Myocyte (in vitro differentiated cells): ENCODE measurements at places on chromosomes 1 and 21. TPM values are rescaled to one million over a fixed set of nuclear protein-coding genes. Genes with fewer than 3 reads are reported as not detected.
A peak's percentile ranks its signal among the peaks of the same experiment; 100 is the strongest.

DNA sequence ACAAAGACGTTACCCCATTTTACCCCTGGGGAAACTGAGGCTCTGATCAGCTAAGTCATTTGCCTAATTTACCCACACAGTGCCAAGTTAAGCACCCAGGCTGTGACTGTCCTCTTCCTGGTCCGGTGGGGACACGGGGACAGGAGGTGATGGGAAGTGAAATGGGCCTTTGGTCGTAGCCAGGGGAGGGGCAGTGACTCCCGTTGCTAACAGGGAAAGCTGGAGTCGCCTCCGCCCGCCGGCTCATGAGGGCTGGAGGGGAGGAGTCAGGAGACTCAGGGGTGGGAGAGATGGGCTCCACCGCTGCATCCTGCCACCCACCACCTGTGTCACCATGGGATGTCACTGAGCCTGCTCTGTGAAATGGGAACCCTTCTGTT is 139.3 kb downstream of the PGBD5 start:
- no peak for DNase-seq

DNA sequence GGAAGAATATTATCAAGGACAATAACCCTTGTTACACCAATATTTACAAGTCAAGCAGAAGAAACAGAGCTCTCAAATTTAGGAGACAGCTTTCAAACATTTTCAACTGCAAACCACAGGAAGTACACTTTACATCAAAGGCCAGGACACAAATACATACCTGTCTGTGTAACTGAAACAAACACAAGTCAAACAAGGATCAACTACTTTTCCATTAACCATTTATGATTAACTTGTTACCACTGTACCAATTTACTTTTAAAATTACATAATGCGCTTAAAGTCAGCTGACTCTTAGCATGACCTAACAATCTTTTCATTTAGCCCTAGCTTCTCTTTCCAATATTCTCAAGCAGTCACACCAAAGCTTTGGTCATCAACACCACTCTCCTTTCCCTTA is 43.5 kb downstream of the TRIM33 start:
- DNase-seq, result no peak

- no peak for DNase-seq
Measured at GRCh38 chr1:107499139-107499744, 358.4 kb downstream of the NTNG1 start.

DNA sequence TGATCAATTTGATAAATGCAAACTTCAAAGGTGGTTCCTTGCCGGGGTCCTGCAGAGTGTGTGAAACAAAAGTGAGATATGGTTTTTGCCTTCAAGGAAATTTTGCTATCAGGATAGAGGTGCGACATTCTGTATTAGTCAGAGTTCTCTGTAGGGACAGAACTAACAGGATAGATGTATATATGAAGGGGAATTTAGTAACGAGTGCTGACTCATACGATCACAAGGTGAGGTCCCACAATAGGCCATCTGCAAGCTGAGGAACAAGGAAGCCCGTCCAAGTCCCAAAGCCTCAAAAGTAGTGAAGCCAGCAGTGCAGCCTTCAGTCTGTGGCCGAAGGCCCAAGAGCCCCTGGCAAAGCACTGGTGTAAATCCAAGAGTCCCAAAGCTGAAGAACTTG is 157.0 kb downstream of the RYR2 start:
- DNase-seq, result no peak

- DNase-seq, result peak; percentile 0
Measured at GRCh38 chr1:4549930-4550329, 104.5 kb upstream of the AJAP1 start.

GRCh38 chr1:19344372-19344810 is 32.3 kb downstream of the SLC66A1 start:
- peak; percentile 88 for DNase-seq

- DNase-seq, result no peak
Measured at GRCh38 chr1:236552901-236553300, 29.1 kb downstream of the LGALS8 start.

DNA sequence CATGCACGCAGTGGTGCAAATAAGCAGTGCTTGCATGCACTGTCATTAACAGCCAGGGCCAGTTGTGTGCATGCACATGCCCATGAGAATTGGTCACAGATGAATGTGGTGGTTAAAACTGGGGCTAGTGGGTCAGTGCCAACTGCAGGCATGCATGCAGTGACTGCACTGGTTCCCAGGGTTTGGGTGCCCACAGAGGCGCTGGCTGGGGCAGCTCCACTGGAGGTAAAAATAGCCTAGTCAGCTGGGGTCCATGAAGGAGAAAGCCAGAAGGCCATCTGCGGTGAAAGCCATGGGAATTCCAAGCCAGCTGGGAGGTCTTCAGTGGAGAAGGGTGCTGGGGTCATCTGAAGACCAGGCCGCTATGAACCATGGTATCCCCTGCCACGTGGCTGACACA is 70.2 kb downstream of the SLC5A9 start:
- DNase-seq, result peak; percentile 77

- no peak for DNase-seq
Measured at GRCh38 chr1:23370709-23371584, 1.3 kb upstream of the ZNF436 start.

GRCh38 chr1:45518910-45519309 is 2.8 kb downstream of the PRDX1 start:
- peak; percentile 70 for DNase-seq

GRCh38 chr1:30452170-30452569 is 271.2 kb downstream of the MATN1 start:
- no peak for DNase-seq

- DNase-seq, result no peak
Measured at GRCh38 chr21:24939291-24939690, 668.0 kb downstream of the MRPL39 start.

DNA sequence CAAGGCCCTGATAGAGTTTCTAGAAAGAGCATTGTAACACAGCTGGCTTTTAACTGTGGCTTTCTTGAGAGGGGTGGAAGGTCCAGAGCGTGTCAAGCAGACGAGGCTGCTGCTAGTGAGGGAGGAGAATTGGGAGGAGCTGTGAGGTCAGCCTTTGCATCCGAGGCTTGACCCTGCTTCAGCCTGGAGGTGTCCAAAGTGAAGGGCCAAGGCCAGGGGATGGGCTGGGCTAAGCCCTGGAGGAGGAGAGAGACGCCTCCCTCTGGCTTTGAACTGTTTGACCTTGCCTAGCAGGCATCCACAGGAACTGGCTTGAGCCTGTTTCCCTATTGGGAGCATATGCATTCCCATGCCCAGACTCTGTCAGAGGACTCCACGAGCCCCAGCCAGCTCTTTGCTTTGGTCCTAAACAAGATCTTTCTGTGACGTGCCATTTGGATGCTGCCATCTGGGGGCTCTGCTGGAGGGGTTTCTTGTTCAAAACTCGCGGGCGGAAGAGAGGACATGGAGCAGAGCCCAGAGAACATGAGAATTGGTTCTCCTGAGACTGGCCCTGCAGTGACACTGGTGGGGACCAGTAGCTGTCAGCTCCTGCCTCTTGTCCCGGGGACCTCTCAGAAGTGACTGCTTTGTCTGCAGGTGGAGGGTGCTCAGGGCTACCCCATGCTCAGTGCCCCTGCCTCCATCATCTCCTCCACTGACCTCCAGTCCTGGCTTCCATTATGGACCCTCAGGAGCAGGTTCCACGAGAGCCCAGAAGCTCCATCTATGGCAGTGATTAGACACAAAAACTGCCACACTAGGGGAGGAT is 5.5 kb downstream of the ACTRT2 start:
- DNase-seq, result no peak

- DNase-seq, result no peak
Measured at GRCh38 chr1:154883919-154884868, 14.1 kb upstream of the KCNN3 start.

DNA sequence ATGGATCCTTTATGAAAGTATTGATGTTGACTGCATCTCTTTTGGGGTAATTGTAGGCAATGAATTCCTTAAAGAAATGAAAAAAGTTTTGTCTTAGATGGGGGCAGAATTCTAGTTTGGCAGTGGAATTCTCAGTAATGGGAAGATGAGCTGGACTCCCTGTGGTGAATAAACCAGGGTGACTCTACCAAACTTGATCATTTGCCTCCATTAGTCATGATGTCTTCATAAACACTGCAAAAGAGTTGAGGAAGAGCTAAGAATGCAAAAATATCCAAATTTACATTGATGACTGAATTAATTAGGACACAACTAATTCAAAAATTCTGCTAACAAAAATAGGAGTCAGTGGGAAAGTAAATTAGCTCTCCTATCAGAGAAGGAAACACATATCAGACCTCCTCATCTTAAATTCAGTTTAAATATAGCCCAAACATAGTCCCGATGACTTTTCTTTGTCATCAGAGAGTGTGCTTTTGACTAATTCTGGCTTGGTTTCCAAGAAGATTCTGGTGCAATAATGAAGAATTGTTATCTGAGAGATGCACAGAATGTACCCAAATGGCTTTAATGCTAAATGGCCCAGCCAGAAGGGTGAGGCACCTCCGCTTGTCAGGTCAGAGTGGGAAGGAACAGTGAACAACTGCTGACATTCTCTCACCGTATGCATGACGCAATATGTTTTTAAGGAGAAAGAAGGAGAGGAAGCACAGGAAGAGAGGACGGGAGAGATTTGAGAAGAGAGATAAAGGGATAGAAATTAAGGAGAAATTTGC is 525.1 kb downstream of the LMO4 start:
- no peak for DNase-seq

GRCh38 chr1:91684481-91685196 is 184.0 kb downstream of the CDC7 start:
- no peak for DNase-seq

DNA sequence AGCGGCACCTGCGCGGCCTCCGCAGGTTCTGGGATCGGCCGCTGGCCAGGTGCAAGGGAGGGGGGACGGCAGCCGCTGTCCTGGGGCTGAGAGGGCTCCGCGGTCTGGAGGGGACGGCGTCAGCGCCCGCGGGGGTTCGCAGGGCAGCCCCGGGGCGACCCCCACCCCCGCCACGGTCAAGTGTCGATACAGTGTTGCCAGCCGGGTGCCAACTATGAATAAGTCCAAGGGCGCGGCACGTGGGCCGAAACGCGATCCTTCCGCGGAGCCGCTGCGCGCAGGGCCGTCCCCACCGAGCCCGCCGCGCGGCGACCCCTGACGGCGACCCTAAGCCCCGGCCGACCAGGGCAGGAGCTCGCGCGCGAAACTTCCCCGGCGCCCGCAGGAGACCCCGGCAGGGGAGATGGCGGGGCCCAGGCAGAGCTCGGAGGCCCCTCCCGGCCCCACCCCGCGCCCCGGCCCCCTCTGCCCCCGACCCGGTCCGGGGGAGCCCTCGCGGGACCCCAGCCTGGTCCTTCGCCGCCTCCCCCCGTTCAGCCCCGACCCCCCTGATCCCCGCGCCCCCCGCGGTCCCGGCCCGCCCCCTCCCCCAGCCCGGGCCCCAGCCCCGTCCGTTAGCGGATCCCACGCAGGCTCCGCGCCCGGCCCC is 586 bp upstream of the AGPAT3 start:
- peak; percentile 21 for DNase-seq

- DNase-seq, result no peak
Measured at GRCh38 chr1:36884029-36884701, 150.2 kb downstream of the GRIK3 start.

- DNase-seq, result peak; percentile 93
Measured at GRCh38 chr1:16139473-16139962, 16.4 kb downstream of the EPHA2 start.

DNA sequence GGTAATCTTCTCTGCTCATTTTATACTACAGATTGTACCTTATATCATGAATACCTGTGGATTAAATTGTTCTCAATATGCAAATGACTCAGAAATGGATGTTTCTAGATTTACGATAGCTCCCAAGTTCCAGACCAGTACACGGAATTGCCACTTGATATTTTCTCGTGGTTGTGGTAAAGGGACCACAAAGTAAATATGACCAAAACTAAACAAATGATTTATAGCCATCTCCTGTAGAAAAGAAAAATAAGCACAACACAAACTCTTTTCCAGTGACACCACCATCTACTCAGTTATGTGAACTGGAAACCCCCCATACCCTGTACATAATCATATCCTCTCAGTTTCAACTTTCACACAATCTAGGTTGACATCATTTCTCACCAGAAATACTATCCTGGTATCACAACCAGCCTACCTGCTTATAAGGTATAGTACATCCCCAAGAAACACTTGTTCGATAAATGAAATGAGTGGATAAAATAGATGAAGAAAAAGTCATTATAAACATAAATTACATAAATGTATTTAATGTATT is 172.3 kb downstream of the ADGRL4 start:
- peak; percentile 36 for DNase-seq

GRCh38 chr1:51509773-51510172 is 9.3 kb downstream of the EPS15 start:
- no peak for DNase-seq

GRCh38 chr1:211033921-211034525 is 99.9 kb downstream of the KCNH1 start:
- no peak for DNase-seq

- DNase-seq, result no peak
Measured at GRCh38 chr1:55468142-55468795, 253.1 kb upstream of the USP24 start.

- DNase-seq, result peak; percentile 13
Measured at GRCh38 chr21:36908260-36908908, 58.1 kb downstream of the HLCS start.

DNA sequence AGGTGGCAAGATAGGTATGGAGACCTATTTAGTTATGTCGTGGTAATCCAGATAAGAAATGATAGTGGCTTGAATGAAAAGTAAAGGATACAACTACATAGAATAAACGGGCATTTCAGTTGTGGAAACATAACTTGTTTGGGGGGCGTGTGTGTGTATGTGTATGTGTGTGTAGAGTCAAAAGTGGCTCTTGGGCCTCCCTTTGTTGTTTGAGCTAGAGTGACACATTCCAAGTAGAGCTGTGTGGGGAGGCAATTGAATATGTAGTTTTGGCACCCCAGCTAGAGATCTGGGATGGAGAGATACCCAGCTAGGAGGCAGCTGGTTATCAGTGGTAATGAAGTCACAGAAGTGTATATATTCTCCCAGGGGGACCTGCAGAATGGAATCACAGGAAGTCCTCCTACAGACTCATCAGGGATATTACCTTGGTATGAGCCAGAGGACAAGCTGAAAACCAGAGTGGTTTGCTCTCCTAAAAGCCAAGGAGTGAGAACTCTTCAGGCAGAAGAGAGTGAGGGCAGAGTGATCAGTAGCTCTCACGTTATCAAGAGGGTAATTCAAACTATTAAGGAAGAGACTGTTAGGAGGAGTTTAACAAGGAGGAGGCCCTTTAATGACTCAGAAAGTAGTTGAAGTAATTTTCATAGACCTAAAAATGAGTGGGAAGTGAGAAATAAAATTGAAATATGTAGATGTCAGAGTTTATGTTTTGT is 5.1 kb downstream of the CR1L start:
- DNase-seq, result no peak

- DNase-seq, result no peak
Measured at GRCh38 chr1:171738911-171739310, 3.0 kb downstream of the VAMP4 start.

- no peak for DNase-seq
Measured at GRCh38 chr1:54401799-54402198, 4.4 kb downstream of the SSBP3 start.

- DNase-seq, result peak; percentile 19
Measured at GRCh38 chr1:173532237-173532636, 55.1 kb downstream of the PRDX6 start.

Gene MAB21L3
- total RNA-seq, result 0.05 and 0.27 TPM in 2 replicates

Gene PTCH2
- 0.05 and 0.51 TPM in 2 replicates for total RNA-seq

Gene CD58
- 16.8 and 24.4 TPM in 2 replicates for total RNA-seq

Gene F3
- 5.0 and 5.1 TPM in 2 replicates for total RNA-seq

Gene COL11A1
- 117 and 120 TPM in 2 replicates for total RNA-seq

Gene TBX19
- total RNA-seq, result 0.62 and 1.3 TPM in 2 replicates

Gene METTL18
- 4.6 and 5.6 TPM in 2 replicates for total RNA-seq

Gene BRDT
- total RNA-seq, result not detected in 2 replicates
